ENCODE measurements at places on chromosomes 2 and 18.

DNA sequence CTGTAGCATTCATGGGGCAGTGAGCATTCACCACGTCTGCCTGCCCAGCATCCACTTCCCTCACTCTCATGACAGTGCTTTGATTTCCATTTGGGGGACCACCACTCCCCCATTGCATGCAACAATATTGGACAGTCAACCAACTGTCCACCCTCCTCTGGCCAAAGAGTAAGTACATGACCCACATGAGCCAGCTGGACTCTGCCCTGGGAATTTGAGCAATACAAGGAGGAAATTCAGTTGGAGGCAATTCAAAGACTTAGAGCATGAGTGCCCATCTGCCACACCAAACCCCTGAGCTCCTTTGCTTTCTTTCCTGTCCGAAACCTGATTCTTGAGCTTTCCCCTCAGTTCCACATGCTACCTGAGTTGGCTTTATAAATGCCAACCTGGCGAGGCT lies 41.7 kb upstream of the PNO1 start:
- no peak for DNase-seq

DNA sequence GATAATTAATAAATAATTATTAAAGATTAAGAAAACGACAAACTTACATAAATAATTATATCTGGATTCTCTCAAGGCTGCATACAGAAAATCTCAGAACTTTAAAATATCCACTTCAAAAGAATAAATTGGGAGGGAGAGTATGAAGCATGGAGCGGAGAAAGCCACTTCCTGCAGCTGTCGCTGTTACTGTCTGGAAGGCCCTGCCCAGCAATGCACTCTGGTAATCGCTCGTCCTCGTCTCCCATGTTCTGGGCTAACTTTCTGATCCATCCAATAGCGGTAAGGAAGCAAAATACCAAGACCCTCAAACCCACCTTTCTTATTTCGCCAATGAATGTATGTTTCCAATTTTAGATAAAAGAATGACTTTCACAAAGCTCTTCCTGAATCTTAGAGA lies 26.7 kb downstream of the CYRIA start:
- no peak for DNase-seq

GRCh38 chr2:25279091-25279651 lies 62.6 kb downstream of the DNMT3A start:
- peak; percentile 41 for DNase-seq

- DNase-seq = peak; percentile 7
Measured at GRCh38 chr2:95115418-95115817, 6.2 kb downstream of the MRPS5 start.

GRCh38 chr18:34921226-34921625 lies 120.0 kb upstream of the MAPRE2 start:
- DNase-seq = no peak

DNA sequence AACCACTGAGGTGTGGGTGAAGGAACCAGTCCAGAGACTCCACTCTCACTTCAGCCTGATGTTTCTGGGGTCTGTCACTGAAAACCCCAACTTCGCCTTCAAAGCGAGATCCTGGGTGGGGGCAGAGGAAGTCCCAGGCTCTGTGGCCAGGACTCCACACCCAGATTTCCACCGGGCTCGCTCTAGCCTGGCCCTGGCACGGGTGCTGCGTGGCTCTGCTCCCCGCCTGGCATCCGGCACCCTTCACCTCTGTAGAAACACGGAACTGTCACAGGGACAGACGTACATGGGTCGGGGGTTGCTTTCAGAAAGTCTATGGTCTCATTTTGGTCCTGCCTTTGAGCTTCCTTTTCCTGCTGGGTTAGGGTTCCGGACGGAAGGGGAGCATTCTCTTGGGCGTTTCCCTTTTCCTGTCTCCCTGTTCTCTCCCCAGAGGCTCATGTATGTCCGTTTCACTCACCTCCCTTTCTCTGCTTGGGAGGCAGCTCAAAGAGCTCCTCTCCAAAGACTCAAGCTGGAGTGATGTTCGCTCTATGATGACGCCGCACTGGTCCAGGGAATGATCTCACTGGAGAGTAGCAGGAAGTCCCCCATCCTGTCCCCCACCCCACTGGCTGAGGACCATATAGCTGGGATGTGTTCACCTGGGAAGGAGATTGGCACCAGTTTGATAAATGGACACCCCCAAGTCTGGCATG lies 41.5 kb downstream of the ODC1 start:
- no peak for DNase-seq

- no peak for DNase-seq
Measured at GRCh38 chr18:58800582-58800981, 64.1 kb upstream of the ZNF532 start.

- peak; percentile 23 for DNase-seq
Measured at GRCh38 chr2:238379096-238379810, 47.5 kb upstream of the ASB1 start.

DNA sequence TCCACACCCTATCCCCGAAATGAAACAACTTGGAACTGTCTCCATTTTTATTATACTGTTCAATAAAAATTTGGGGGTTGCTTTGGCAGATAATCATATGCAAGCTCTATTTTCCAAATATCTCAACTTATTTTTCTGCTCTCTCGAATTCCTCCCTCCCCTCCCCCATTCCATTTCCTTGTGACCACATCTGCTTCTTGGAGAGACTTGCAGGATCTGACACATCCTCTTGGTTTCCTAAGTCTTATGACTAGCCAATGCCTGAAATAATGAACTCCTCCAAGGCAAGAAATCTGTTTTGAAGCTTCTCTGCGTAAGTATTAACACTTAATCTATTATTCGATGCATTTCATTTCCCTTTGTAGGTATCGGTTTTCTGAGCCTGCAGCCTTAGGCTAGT lies 16.1 kb downstream of the TGIF1 start:
- no peak for DNase-seq

- DNase-seq = no peak
Measured at GRCh38 chr2:238241970-238242369, 2.1 kb upstream of the HES6 start.

DNA sequence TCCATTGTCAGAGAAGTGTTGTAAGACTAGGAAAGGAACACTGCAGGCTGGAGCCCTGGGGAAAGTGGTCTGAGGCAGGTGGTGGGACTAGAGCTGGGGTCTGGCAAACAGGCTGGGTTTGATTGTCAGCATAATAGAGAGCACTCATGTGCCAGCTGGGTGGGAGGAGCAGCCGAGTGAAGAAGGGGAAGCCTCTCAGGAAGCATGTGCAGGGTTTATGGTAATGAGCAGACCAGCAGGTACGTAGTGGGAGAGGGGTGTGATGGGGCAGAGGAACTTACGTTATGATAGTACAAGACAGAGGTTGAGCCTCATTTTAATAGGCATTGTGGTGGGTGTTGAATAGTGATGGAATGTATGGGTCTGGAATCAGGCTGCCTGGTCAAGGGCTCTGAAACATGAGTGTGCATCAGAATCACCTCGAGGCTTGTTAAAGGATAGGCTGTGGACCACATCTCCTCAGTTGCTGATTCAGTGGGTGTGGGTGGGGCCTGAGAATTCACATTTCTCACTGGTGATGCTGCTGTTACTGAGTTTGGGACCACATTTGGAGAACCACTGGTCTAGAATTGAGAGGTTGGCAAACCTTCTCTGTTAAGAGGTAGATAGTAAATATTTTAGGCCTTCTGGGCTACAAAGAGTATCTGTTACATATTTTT lies 1.7 kb upstream of the MGAT5 start:
- DNase-seq = no peak

DNA sequence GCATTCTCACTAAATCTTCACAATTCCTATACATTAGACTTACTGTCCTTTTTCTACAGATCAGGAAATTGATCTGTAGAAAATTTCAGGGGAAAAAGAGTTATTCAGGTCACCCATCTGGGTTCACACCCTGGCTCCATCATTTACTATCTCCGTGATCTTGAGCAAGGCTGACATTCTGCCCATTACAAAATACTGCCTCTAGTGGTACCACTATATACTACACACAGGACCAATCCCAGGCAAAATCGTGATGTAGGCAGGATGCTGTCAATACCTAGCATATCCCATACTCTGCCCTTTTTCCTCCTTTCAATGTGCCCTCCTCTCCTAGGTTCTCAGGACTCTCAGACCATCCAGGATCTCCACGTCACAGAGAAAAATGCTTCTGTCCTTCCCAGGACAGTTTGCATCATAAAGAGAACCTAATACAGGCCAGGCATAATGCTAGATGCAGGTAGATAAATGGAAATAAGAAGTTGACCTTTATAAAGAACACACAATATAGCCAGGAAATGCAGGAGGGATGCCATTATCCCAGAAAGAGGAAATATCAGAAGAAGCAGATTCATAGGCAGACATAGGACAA lies 101.9 kb downstream of the CDH20 start:
- DNase-seq = no peak

DNA sequence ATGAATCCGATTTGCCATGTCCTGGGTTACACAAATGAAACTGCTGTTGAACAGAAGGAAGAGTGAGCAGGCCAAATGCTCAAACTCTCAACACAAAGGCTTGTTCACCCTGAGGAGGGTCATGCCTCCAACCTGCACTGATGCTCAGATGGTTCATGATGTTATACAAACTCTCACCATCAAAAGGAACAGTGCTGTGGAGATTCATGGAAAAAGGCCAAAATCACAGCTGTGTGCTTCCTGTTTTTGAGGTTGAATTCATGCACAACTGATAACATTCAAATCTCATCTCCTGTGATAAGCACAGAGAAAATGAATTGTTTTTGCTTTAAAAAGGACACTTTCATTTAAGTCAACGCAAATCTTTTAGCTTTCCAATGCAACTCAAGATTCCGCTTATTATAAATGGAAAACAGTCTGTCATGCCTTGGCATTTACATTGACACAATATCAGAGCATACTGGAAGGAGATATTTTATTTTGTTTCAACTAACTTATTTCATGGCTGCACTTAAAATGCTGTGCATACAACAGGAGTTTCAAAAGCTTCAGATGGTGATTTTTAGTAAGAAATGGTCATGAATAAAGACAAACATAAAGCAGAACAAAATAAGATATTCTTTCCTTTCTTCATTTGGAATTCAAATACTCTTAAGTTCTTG lies 22.2 kb upstream of the TTN start:
- no peak for DNase-seq

- no peak for DNase-seq
Measured at GRCh38 chr2:218833023-218833609, 1.5 kb upstream of the PRKAG3 start.

- no peak for DNase-seq
Measured at GRCh38 chr18:26703170-26703930, 155.0 kb upstream of the KCTD1 start.

GRCh38 chr2:80117401-80117800 lies 187.2 kb downstream of the LRRTM1 start:
- no peak for DNase-seq

GRCh38 chr2:143679617-143680016 lies 550.4 kb downstream of the ARHGAP15 start:
- no peak for DNase-seq

- no peak for DNase-seq
Measured at GRCh38 chr18:25192065-25192464, 159.9 kb downstream of the ZNF521 start.

- no peak for DNase-seq
Measured at GRCh38 chr2:148067801-148068200, 46.9 kb downstream of the MBD5 start.

- peak; percentile 8 for DNase-seq
Measured at GRCh38 chr18:54983041-54983686, 23.9 kb upstream of the CCDC68 start.

DNA sequence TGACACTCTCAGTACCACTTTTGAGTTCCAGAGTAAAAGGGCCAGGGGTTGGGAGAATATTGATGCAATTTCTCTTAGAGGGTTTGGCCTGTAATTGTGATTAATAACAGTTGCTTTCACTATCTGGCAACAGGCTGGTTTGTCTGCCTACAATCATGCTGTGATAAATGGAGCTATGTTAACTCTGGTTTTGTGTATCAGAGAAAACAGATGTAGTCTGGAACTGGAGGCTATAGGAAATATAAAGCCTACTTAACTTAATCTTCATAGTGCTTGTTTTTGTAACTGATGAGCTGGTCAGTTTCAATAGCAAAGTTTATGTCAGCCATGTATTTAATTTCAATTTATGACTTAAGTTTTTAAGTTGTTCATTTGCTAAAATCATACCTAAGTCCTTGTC lies 138.0 kb downstream of the AGPS start:
- DNase-seq = no peak

DNA sequence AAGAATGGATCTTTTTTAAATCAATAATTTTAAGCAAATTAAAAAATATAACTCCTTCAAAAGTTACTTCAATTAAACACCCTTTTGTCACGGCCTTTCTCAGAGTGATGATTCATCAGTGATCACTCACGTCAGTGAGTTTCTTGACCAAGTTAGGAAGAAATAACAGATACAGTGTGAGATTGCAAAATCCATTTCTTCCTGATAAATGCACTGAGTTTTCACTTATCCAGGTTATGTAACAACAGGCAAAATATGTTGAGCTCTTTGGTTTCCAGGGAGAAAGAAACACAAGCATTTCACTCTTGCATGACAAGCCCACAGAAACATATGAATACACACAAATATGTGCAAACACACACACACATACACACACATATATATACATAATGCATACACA lies 195.9 kb upstream of the CYRIA start:
- no peak for DNase-seq

DNA sequence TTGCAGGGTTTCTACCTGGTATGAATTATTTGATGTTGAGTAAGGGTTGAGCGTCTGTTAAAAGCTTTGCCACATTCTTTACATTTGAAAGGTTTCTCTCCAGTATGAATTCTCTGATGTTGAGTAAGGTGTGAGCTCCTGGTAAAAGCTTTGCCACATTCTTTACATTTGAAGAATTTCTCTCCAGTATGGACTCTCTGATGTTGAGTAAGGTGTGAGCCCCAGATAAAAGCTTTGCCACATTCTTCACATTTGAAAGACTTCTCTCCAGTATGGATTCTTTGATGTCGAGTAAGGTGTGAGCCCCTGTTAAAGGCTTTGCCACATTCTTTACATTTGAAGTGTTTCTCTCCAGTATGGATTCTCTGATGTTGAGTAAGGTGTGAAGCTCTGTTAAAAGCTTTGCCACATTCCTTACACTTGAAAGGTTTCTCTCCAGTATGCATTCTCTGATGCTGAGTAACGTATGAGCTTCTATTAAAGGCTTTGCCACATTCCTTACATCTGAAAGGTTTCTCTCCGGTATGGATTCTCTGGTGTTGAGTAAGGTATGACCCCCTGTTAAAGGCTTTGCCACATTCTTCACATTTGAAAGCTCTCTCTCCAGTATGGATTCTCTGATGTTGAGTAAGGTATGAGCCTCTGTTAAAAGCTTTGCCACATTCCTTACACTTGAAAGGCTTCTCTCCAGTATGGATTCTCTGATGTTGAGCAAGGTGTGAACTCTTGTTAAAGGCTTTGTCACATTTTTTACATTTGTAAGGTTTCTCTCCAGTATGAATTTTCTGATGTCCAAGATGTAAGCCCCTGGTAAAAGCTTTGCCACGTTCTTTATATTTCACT lies 27.1 kb downstream of the ZNF519 start:
- no peak for DNase-seq

DNA sequence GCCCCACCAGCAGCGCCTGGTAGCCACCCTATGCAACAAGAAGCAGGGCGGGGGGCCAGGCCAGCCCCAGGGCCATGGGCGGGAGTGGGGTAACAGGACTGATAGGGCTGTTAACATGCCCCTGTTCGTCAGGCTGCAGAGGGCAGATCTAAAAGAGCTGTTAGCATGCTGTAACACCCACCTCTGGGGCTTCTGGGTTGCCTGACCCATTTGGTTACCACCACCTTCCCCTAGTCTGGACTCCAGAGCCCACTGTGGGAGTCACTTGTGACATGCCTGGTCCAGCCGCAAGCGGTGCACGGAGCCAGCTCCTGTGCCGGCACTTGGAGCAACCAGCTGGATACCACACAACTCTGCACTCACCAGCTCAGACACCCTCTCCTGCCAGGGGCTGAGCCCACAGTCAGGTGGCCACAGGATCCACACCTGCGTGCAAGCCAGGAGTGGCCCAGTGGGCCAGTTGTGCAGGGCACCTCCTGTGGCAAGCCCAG lies 2.1 kb downstream of the METTL8 start:
- no peak for DNase-seq
